ENCODE measurements at places on chromosomes 4 and X.
A peak's percentile ranks its signal among the peaks of the same experiment; 100 is the strongest.

DNA sequence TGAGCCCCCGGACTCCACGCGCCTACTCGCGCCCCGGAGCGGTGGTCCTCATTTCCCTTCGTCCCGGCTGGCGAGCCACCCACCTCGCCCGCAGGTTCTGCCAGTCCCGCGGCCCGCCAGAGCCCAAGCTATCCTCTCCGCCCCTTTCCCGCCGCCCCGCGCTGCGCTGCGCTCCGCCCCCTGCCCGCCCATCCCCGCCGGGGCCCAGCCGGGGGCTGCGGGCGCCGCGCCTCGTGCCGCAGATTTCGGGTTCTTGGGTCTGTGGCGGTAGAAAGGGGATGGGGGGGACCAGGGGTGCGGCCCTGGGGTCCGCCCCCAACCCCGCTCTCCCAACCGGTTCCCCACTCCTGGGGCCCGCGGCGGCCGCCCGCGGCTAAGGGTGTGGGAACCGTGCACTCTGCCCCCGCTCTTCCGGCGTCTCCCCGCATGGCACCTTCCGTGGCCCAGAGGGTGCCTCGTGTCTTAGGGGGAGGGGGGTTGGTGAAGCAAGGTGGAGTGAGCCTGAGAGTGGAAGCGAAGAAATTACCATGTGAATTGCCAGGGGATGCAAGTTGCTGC is 650.8 kb upstream of the DIPK2B start:
- DNase-seq = peak; percentile 73

- DNase-seq = no peak
These were observed 164.8 kb downstream of the CHM start for GRCh38 chrX:85882601-85883000.

GRCh38 chr4:113169368-113169767 is 119.9 kb downstream of the ANK2 start:
- DNase-seq = no peak

DNA sequence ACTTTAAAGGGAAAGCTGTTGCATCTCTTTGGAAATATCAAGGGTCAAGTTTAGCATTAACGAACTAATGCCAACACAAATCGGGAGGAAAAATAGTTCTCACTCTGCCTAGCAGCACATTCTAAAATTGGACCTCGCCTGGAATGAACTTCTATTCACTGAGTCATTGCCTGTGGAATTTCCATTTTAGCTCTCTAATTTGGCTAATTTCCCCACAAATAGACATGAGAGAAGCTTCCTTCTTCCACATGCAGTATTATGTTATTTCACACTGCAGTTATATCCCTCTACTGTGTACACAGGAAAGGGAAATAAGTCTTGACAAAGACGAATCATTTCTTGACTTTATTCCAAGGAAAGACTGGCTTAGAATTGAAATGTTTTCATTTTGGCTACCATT is 9.3 kb downstream of the ZXDA start:
- DNase-seq = no peak

DNA sequence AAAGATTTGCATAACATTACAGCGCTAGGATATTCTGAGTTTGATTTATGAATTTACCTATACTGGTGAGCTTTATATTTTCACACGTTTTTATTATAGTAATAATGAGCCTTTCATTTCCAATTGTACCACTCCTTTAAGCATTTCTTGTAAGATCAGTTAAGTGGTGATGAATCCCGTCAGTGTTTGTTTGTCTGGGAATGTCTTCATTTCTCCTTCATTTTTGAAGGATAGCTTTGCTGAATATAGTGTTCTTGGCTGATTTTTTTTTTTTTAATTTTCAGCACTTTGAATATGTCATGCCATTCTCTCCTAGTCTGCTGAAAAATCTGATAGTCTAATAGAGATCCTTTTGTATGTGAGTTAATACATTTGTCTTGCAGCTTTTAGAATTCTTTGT is 70.1 kb downstream of the IL15 start:
- no peak for DNase-seq

- DNase-seq = no peak
These were observed 76.7 kb upstream of the ARHGAP24 start for GRCh38 chr4:85398276-85398675.

DNA sequence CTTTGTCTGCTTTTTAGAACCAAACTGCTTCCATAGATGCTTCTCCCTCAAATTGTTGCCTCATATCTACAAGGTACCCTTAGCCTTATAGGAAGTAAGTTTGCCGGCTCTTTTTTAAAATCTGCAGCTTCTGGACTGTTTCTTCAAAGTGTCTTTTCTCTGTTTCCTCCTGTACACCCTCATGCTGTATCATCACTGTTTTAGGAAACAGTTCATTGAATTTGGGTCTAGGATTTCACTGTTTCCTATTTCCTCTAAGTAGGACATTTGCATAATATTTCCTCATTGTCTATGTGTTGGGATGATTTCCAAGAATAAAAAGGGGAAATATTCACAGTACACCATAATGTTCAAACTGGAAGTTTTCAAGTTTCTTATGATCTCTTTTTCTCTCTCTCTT is 43.0 kb downstream of the BANK1 start:
- DNase-seq = no peak

DNA sequence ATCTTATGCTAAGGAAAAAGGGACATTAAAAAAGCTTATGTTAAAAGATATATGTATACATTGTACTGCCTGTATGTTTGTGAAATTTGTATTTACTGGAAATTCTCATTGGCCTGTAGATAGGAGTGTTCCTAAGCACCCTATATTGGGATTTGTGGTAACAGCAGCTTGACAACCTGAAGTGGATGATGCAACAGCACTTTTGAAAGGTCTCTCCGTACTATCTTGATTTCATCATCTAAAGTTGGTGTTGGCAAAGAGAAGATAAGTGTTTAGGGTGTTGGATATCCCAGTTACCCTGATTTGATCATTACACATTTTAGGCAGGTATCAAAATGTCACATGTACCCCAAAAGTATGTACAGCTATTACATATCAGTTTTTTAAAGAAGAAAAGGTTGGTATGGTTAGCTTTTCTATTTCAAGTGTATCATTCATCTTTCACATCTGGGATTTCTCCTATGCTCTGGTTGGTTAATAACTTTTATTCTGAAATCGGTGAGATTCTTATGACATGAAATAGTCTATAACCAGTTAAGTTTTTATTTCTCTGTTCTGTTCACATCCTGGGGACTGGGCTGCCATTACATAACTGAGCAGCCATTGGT is 10.3 kb downstream of the HADH start:
- peak; percentile 14 for DNase-seq

- DNase-seq = peak; percentile 75
These were observed 18.0 kb downstream of the RPS3A start for GRCh38 chr4:151117371-151117962.

DNA sequence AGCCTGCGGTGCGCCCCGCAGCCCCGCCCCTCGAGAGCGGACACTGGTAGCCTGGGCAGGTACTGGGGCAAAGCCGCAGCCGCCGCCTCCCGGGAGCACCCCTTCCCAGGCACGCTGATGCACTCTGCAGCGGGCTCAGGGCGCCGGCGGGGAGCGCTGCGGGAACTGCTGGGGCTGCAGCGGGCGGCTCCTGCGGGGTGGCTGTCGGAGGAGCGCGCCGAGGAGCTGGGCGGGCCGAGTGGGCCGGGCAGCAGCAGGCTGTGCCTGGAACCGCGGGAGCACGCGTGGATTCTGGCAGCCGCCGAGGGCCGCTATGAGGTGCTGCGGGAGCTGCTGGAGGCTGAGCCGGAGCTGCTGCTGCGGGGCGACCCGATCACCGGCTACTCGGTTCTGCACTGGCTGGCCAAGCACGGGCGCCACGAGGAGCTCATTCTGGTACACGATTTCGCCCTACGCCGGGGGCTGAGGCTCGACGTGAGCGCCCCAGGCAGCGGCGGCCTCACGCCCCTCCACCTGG is 401 bp downstream of the SOWAHD start:
- peak; percentile 71 for DNase-seq

DNA sequence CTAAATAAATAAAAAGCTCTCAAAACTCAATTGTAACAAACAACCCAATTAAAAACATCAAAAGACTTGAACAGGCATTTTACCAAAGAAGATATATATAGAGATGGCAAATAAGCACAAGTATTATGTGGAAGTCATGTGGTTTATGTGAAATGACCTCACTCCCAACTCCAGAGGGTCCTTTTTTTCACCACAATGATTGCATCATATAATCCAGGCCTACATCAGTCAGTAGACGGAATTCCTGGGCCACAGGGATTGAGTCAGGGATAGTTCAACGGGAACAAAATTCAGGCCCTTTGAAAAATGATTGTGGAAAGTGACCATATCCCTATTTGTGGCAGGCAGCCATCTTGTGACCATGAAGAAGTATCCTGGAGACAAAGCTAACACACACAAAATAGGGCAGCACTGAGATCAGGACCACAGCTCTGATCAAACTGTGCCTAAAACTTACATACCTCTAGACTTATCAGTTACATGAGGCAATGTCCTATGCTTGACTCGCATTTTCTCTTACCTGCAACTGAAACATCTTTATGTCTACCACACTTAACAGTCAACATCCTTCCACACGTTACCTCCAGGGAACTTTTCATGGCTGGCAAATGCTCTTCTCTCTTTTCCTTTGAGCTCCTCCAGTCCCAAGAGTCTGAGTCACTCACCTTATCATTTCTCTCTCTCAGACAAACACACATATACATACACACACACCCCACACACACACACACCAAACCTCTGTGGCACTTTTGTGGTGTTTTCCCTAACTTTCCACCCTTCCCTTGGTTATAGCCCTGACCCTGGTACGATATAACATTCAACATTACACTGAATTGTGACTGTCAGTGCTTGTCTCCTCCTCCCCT is 113.5 kb downstream of the PHF8 start:
- no peak for DNase-seq

- no peak for DNase-seq
These were observed 163.2 kb downstream of the SPCS3 start for GRCh38 chr4:176482972-176483371.

DNA sequence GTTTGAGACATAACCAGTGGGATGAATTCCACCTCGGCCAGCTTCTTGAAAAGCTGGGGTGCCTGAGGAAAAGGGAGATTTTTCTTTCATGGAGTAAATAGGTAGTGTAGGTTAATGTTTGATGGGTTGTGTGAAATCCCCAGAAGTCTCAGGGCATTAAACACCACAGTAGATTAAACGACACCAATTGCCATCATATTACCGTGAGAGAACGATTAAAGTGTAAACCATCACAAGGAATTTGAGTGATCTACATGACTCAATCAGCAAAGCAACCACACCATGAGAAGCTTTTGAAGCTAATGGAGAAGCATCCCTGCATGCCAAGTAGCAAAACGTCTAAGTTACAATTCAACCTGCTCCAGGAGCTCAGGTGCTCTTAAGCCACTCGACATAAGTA is 322.5 kb upstream of the GATB start:
- no peak for DNase-seq

- no peak for DNase-seq
These were observed 1011.5 kb downstream of the PCDH19 start for GRCh38 chrX:99398545-99398944.

DNA sequence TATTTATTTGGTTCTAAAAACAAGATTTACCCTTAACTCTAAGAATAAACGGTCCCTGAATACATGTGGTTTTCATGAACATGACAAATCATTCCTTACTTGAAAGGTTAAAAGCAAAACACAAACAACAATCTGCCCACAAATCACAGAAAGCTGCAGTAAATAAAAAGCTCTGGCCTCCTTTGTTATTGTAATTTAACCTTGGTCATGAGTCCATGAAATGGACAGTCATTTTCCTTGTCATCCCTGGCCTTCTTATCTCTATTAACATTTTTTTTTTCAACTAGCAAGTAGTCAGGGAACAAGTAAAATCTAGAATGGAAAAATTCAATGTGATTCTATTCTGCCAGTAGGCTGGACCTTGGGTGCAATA is 92.7 kb downstream of the SCD5 start:
- no peak for DNase-seq

DNA sequence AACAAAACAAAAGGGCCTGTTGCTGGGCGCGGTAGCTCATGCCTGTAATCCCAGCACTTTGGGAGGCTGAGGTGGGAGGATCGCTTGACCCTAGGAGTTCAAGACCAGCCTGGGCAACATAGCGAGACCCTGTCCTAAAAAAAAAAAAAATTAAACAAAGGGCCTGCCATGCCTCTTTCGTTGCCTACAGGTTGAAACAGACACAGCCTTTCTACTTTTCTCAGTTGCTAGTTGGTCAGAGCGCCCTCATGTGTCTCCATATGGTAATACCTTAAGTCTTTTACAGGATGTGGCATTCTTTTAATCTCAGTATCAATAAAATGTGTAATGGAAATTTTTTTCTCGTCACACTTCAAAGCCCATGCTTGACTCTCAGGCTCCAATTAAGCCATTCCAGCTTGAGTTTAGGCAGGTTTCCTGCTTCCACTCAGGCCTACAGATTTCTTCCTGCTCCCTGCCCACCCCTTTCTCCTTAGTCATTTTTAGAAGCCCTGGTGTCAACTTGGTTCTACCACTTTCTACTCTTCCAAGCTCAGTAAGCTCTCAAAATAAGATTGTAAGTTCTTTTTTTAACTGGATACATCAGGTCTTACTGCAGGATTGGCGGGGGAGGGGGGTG is 4.6 kb upstream of the SOWAHD start:
- DNase-seq = peak; percentile 79

- DNase-seq = no peak
These were observed 7.2 kb downstream of the OCIAD2 start for GRCh38 chr4:48899432-48899749.

- DNase-seq = no peak
These were observed 32.1 kb downstream of the TMEM131L start for GRCh38 chr4:153497988-153498967.

GRCh38 chr4:159248384-159249178 is 145.7 kb downstream of the RAPGEF2 start:
- peak; percentile 76 for DNase-seq

GRCh38 chr4:82984459-82984858 is 26.2 kb downstream of the LIN54 start:
- peak; percentile 18 for DNase-seq

DNA sequence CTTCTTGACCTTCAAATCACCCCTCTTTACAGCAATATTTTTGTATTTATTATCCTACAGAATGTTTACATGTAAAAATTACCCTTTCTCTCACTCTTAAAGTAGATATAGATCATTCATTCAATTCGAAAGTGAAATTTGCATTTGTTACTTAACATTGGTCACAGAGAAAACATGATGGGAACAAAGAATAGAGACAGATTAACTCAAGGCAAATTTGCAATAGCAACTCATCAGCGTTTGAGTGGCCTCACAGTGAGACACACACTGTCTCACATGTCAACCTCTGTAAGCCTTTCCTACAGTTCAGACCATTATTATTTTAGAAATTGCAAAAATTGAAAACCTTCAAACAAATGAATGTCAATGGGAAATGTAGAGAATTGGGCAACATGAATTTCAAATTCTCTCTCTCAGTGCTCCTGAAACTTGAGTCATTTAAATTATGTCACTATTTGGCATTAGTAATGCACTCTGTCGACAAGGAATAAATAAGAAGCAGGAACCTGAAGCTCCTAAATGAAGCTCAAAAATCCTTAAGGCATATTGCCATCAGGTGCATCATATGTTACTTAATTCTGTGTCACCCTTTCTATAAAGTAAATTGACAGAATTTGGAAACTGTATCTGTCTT is 148.3 kb upstream of the ANXA10 start:
- no peak for DNase-seq

DNA sequence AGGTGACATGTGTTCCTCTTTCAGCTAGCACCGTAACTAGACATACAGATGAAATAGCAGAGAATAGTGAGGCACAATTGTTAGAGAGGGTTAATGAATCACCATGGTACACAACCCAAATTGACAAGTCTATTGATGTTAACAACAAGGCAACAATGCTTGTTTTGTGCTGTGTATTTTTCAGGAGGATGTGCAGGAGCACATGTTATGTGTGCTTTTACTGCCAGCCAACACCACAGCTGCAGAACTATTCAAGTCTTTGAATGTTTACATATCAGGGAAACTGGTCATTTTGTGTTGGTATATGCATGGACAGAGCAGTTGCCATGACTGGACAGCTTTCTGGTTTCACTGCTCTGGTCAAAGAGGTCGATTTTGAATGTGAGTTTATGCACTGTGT is 32.8 kb downstream of the STBD1 start:
- peak; percentile 61 for DNase-seq

Measured in DMS53 (cell line).